ENCODE measurements at places on chromosomes 3 and 15.

- no peak for DNase-seq
Observed at GRCh38 chr3:3737531-3737930, 61.7 kb upstream of the LRRN1 start.

DNA sequence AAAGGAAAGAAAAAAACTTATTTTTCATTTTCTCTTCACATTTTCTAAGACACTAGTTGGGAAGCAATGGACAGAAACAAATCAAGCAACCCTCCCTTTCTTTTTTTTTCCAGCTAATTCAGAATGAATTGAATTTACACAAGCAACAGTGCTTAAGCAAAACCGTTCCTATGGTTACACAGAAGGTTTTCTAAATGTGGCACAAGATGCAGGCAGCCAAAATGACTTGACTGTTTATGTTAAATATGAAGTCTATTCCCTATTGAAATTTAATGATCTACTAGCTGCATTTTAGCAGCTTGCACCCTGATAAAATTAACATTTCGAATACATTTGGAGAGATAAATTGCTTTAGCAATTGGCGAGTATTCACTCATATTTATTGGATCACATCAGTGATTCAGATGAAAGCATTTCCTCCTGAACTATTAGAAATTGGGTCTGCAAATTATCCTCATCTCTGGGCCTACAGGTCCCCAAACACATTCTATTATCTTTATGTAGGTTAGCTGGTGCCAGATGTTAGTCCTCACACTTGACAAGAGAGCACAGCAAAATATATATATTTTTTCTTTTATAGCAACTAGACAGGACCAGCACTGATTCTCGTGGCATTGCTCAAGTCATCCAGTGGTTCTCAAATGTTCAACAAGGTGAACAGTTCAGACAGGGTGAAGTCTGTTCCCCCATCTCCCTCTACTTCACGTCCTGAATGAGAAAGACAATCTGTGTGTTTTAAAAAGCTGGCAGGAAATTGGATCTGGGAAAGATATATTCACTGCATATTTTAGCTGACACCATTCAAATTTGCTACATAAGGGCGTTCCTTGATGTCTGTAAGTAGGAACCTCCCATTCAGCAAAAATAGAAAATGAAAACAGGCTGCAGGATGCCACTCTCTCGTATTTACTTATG is 463.6 kb upstream of the KCNMB2 start:
- DNase-seq, result no peak

DNA sequence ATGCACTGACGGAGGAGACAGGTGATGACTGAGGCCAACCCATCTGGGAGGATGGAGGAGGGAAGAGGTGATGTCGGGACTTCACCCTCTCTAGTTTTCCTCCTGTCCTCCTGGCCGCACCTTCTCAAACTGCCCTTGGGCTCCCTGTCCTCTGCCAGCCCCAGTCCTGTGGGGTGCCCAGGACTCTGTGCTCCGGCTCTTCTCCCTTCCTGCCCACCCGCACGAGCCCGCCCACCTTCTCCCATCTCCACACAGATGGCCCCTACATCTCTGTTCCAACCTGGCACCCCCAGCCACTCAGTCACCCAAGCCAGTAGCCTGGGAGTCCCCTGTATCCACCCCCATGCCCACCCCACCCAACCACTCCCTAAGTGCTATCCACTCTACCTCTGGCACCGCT is 206.7 kb upstream of the LINGO1 start:
- DNase-seq, result no peak

DNA sequence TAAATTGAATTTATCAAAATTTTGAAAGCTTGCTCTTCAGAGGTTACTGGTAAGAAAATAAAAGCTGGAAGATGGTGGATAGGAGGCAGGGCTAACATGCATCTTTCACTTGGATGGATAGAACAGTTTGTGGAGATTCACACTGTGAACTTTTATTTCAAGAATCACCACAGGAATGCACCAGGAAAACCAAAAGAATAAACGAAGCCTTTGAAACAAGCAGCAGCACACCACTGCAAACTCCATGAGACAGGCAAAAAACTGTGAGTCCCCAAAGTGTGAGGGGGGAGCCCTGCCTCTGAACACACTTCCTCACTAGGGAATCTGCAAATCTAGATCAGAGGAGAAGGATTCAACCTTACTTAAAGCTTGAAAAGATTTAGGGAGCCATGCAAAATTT is 122.2 kb downstream of the RTP4 start:
- DNase-seq, result no peak

Data from left kidney (tissue), 8 donors.